ENCODE measurements at places on chromosomes 1 and 21.

GRCh38 chr21:45613881-45614280, 29.6 kb upstream of the PCBP3 start:
- no peak for DNase-seq

GRCh38 chr1:213977486-213977842, 10.3 kb upstream of the PROX1 start:
- no peak for DNase-seq

GRCh38 chr1:11980676-11980972, 380 bp downstream of the MFN2 start:
- no peak for DNase-seq

GRCh38 chr1:1462318-1462966, 9.1 kb upstream of the ATAD3B start:
- no peak for DNase-seq

DNA sequence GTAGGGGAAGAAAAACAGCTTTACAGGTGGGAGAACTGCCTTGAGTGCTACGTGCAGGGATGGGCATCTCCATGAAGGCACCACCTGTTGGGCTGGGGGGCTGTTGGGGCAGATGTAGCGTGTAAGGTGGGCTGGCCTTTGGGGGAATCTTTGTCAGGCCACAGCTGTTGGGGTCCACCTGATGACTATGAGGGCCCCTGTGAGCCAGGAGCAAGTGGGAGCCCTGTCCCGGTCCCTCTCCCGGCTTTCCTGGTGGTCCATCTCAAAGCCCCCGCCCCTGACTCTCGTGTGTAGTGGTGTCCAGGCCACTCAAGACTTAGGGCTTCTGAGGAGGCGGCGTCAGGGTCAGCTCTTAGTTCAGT, 13.5 kb downstream of the SLC37A1 start:
- DNase-seq: no peak

- no peak for DNase-seq
Observed at GRCh38 chr21:15669247-15669646, 60.5 kb upstream of the USP25 start.

Data from stimulated activated CD8-positive, alpha-beta memory T cell treated with anti-CD3 and anti-CD28 coated beads, Interleukin-2, amount 100 ng/mL, for 1 hour (primary cell).